Stimulated activated CD8-positive, alpha-beta memory T cell treated with anti-CD3 and anti-CD28 coated beads, Interleukin-4, amount 100 ng/mL, for 24 hours (primary cell): ENCODE measurements at places on chromosomes 7 and 10.

GRCh38 chr7:29935111-29935510, 54.5 kb downstream of the SCRN1 start:
- DNase-seq, result no peak

DNA sequence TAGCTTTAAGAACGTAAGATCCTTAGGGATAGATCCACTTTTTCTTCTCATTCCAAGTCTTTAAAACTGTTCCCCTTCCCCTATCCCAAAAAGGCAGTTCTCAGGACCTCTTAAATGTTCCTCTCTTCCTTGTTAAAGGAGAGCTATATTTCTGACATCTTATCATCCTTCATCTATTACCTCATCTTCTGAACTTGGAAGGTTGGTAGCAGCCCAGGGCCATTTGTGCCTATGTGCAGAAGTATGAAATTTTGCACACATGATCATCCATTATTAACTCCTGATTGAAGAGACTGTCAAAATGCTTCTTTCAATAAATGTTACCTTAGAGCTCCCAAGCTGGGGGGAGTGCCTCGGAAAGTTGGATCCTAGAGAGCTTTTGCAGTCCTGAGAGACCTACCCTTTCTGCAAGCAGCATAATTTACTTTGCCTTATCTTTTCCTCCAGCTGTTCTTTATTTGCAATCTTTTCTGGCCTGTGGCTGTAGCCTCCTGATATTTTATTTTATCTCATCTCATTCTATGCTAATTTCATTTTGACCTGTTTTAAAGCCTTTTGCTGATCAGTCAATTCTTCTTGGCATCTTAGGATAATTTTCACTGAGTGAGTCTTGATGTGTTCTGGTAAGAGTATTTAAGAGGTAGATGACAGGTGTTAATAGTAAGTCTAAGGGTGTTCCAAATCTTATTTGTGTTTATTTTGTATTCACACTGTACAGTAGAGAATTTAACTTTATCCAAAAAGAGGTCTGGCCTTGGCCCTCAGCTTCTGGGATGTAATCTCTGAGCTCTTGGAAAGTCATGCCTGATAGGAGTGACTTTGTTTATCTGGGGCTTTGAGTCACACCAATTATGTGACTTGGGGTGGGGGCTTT, 135.0 kb upstream of the PDLIM1 start:
- no peak for DNase-seq

DNA sequence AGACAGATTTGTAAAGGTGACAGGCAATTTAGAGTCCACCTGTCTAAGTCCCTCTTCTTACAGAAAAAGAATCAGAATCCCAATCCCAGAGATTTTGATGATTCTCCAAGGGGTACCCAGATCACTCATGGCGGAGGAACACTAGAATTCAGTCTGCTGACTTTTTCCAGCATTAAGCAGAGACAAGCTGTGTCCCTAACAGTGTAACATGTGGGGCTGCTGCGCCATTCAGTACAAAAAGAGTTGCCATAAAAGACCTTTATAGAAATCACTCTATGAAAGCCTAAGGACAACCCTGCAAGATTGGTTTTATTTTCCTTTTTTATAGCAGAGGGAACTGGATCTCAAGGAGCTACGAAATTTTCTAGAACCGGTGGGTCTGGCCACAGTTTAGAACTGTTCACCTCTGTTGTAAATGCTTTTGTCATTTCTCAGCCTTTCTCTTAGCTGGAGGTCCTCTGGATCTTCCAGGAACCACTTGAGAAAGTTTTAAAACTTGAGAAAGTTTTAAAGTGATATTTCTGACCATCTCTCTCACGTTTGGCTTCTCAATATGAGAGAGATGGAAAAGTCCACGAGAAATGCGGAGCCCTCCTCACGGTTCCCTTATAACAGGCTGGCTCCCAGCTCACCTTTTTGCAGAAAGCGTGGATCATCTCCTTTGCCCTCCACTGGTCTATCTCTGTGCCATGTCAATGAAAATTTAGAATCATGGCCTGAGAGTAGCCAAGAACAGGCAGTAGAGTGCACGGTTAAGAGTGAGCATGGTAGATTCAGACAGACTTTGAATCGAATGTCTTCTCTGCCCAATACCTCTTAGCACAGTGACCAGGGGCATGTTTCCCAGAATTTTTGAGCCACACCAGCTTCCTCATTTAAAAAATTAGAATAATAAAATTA, 826 bp downstream of the GIMAP7 start:
- no peak for DNase-seq

GRCh38 chr10:44244745-44245600, 139.9 kb downstream of the CXCL12 start:
- no peak for DNase-seq

GRCh38 chr7:77855371-77856083, 57.0 kb downstream of the PHTF2 start:
- no peak for DNase-seq

- DNase-seq, result no peak
Measured at GRCh38 chr10:24751716-24752115, 28.0 kb upstream of the ARHGAP21 start.

GRCh38 chr10:74827694-74828093, 1.3 kb downstream of the KAT6B start:
- DNase-seq, result no peak
